Naive thymus-derived CD4-positive, alpha-beta T cell (primary cell): ENCODE measurements at places on chromosomes 4 and X.

DNA sequence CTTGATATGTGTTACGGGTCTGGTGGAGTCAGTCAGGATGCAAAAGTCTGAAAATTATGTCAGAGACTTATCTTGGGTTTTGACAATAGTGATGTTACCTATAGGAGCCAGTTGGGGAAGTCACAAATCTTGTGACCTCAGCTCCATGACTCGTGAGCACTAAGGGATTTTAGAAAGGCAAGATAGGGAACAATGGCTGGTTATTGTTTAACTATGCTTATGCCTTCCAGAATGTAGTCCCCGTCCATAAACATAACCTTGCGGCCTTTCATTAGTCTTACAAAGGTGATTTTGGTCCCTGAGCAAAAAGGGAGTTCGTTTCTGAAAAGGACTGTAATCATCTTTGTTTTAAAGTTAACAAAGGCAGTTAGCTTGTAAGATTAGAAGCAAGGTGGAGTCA lies 23.9 kb upstream of the GATB start:
- no peak for DNase-seq

GRCh38 chrX:121160987-121161386 lies 113.6 kb downstream of the GLUD2 start:
- no peak for DNase-seq

DNA sequence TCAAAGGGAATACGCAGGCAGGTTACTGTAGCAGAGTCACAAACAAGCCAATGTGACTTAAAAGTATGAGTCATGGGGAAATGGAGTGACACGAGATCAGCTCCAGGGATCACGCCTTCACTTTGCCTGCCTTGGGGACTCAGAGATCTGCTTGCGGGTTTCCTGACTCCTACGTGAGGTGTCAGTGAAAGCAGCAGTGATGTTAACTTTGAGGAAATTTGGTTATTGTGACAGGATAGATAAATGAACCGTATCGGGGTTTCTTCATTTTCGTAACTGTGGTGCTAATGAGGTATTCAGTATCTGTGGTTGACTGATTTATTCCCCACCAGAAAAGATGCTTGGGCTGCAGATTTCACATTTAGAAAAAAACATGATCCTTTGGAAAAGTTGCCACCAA lies 383.3 kb upstream of the ZFP42 start:
- DNase-seq = no peak

- no peak for DNase-seq
Observed at GRCh38 chrX:39519566-39520301, 578.0 kb downstream of the BCOR start.

DNA sequence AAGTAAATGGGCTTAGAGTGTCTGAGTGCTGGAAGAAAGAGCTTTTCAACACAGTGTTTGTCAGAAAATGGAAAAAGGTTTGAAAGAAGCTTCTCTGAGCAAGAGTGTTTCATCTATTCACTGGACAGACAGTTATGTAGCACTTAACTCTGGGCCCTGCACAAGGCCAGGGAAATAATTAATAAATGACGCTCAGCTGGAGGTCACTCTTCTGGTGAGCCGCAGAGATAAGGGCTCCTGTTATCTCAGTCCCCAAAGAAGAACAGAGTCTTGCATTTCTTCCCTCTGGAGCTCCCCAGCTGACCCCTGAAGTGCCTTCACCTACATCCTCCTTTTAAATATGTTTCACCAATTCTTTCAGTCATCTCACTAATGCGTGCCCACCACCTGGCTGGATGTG lies 90.4 kb downstream of the SLC16A2 start:
- no peak for DNase-seq

DNA sequence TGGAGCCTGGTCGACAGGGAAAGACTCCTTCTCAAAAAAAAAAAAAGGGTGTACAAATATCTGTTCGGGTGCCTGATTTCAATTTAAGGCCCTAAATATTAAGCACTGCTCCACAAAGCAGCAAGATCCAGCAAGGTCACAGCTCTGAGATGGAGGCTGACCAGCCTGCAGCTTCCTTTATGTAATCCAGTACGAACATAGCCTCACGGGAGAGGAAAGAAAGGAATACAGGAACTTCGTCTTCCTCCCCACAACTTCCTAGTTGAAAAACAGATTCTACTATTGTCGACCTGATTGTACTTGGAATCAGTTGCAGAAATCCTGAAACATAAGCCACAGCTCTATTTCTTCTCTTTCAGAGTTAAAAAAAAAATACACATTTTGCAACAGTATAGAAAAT lies 53.5 kb upstream of the TBC1D9 start:
- DNase-seq = no peak

- DNase-seq = no peak
Observed at GRCh38 chrX:108641589-108642272, 94.6 kb downstream of the IRS4 start.

DNA sequence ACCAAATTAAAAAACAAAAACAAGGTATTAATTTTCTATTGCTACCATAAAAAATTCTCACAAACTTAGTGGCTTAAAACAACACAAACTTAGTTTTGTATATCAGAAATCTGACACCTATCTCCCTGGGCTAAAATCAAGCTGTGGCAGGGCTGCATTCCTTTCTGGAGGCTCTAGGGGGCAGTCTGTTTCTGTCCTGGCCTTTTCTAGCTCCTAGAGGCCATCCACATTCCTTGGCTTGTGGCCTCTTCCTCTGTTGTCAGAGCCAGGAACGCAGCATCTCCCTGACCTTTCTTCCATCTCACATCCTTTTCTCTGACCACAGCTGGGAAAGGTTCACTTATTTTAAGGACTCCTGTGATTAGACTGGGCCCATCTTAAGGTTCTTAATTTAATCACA lies 38.9 kb upstream of the TLR2 start:
- no peak for DNase-seq

- peak; percentile 46 for DNase-seq
Observed at GRCh38 chrX:154750301-154751202, at the start of gene GAB3. GAB3 (minus strand) TSS chrX:154751077; CDS start chrX:154751025, 52 bp downstream.

- no peak for DNase-seq
Observed at GRCh38 chr4:134691915-134692314, 490.3 kb upstream of the PABPC4L start.

DNA sequence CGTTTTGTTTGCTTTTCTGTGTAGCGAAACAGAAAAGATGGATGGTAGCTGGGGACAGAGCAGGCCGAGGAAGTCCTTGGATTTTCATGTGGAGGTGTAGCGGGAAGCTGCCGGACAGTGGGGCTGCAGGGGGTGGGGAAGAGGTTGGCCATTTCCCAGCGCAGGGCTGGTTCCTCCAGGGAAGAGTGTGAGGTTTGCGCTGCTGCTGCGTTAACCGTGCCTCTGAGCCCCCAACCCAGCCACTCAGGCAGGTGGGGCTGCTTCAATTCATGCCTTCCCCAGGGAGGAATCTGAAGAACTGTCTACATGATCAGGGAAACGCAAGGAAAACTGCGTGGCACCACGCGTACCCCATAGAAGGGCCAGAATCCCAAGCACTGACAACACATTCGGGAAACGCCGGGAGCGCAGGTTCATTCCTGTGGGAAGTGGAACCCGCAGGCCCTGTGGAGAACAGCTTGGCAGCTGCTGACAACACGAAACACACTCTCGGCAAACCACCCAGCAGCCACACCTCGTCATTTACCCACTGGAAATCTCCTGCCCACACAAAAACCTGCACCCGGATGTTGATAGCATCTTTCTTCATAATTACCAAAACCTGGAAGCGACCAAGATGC lies 57.7 kb downstream of the PCGF3 start:
- no peak for DNase-seq

DNA sequence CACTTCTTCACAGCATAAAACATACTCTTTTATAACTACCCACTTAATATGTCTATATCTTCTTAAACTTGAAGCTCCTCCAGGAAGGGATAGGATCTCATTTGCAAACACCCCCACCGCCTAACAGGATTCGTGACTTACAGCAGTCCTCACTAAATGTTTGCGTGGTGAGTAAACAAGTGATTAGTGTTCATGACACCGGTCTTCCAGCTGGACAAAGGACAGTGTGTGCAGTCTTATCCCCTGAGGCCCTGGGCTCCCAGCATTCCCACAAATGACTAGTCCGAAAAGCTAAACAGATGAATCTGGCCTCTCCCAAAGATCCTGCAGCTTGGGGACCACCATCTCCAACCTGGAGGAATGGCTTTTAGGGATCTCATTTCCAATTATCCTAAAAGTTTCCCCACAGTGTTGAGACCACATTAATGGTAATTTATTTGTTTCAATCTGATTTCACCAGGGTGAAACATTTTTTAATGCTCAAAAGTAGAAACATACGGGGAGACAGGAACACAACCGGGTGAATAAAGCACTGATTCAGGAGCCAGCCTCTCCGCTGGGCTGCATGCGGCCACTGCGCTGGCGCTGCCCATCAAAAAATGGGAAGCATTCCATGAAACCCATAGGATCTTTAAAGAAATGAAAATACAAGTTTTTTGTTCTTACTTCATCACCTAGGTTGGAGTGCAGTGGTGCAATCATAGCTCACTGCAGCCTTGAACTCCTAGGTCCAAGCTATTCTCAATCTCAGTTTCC lies 69.2 kb downstream of the HADH start:
- DNase-seq = no peak

DNA sequence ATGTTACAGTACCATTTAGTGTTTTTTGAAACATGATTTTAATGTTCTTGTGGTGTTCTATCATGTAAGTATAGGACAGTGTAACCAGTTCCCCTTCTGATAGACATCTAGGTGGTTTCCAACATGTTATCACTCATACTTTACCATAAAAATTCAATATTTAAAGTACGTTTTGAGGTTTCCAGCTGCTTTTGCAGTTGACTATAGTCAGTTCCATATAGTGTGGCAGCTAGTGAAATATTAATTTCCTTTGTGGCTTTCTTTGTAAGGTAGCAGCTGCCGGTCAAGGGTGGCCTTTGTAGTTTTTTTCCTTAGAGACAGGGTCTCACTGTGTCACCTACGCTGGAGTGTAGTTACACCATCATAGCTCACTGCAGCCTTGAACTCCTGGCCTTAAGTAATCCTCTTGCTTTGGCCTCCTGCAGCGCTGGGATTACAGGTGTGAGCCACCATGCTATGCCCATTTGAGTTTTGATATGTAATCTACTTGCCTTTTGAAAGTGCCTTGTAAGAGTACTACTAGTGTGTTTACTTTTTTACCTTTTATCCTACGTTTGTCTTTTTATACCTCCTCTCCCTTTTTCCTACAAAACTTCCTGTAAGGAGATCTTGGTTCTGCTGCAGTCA lies 63.0 kb downstream of the ARHGAP10 start:
- no peak for DNase-seq

- DNase-seq = no peak
Observed at GRCh38 chr4:42268824-42269223, 116.4 kb upstream of the BEND4 start.

GRCh38 chr4:96598465-96598864 lies 758.6 kb downstream of the PDHA2 start:
- no peak for DNase-seq

DNA sequence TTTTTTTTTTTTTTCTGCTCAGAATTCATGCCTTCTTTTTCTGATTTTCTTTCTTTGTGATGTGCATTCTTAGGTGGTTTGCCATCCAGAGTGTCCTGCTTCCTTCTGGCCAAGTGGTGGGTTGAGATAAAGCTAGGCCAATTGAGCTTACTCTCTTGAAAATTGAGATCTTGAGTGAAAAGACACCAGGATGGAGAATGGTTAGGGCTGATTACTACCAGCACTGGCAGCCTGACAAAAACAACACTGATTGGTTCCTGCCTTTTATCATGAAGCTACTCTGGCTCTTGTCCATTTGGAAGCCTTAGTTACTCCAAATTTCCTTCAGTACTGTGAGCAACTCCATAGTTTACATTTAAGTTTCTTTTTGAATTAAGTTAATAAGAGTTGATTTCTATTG lies 404.0 kb downstream of the PPARGC1A start:
- DNase-seq = no peak

GRCh38 chr4:161457311-161457710 lies 706.5 kb downstream of the FSTL5 start:
- no peak for DNase-seq

DNA sequence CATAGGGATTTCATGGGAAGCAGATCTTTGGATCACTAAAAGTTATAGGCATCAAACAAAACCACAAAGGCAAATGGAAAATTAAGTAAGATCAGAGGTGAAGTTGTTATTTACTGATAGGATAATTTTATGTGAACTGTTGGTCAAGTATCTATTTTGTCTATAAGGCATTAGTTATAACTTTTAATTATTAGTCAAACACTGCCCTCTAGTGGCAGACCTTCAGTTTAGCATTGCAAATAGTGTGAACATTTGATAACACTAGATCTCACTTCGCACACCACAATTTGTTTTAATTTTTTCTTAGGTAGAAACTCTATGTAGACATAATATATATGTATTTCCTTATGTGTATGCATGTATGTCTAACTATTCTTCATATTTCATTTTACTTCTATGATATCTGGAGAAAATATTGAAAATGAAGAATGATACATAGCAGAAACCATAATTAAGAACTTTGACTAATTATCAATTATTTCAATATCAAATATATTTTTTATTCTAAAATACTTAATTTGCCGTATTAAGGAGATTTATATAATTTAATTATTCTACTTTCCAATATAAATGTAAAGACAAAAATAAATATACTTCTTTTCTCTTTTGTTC lies 214.5 kb upstream of the TACR3 start:
- DNase-seq = no peak

GRCh38 chrX:44931441-44931973 lies 58.5 kb downstream of the KDM6A start:
- DNase-seq = no peak

GRCh38 chr4:40308528-40309122 lies 26.5 kb upstream of the CHRNA9 start:
- DNase-seq = no peak

DNA sequence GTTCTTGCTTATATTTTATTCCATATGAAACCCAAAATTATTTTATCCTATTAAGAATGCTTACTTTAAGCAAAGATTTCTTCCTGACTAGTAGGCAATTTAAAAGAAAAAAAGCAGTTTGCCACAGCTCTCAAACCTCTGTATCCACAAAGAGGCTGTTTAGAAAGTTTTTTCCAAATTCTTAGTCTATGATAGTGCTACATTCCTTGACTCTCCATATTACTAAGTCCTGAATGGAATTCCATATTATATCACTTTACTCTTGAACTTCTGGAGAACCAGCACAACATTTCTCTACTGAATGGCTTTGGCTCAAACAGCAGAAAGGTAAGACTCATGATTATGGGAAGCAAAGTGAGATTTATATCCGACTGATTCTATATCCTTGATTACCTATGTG lies 8.3 kb downstream of the SLC10A6 start:
- DNase-seq = no peak

- DNase-seq = no peak
Observed at GRCh38 chr4:186689476-186689875, 34.2 kb downstream of the FAT1 start.
